Trophoblast cell (in vitro differentiated cells and primary cell): ENCODE measurements at places on chromosomes 12 and 14.

DNA sequence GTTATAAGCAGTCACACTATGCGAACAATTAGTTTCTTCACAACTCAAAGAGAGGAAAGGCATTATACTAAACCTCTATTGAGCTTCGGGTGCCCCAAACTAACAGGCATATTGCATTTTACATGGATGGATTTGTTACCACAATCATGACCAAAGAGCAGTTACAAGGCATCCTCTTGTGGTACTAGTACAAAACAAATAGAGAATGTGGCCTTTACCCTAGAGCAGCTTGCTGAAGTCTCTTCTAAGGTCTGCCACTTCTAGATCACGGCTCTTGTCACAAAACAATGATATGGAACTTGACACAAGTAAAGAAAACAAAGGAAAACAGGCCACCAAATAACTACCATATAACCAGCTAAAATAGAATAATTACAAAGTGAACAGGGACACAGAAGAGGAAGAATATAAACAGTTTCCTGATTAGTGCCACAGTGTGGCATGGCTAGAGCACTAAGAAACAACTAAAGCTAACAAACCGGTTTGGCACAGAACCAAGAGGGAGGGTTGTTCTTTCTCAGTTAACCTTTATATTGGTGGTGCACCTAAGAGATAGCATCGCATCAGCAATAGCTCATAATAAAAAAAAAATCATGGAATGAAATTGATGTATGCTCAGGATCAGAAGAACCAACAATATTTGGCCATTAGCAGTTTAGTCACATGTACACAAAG, 209.7 kb upstream of the ATP2B1 start:
- peak; percentile 26 for DNase-seq

GRCh38 chr14:52365071-52365470, 51.0 kb downstream of the PTGER2 start:
- no peak for DNase-seq

- no peak for DNase-seq
Observed at GRCh38 chr12:58932806-58933681, 12.7 kb upstream of the LRIG3 start.

GRCh38 chr14:24960816-24961215, 89.1 kb downstream of the STXBP6 start:
- DNase-seq, result no peak

GRCh38 chr12:1630133-1630826, 1.2 kb downstream of the WNT5B start:
- DNase-seq, result peak; percentile 28

- DNase-seq, result no peak
Observed at GRCh38 chr14:105138551-105139111, 29.9 kb downstream of the JAG2 start.

DNA sequence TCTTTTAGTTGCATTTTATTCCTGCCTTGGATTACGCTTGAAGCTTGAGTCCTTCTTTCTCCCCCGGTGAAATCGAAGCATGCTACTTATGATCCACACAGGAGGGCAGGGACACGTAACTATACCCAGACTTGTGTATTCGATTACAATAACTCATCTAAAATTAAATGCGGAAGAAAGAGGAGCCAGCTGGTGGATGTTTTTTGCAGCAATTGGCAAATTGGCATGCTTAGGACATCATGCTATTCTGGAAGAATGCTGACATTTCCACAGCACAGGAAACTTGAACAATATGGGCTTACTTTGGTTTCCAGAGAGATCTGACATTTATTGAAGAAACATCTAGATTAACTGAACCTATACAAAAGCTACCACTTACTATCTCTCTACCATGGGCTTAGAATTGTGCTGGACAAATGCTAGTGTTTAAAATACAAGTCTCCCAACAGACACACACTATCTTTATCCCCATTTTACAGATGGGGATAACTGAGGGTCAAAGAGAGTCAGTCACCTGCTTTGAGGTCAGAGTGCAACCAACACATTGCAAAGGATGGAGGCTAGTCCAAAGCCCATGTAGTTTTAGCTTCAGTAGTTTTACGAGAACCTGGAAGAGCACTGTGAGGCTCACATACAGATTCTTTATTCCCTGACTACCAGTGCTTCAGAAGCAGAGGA, 36.3 kb downstream of the LGMN start:
- DNase-seq, result no peak

- DNase-seq, result peak; percentile 64
Observed at GRCh38 chr12:5022465-5023061, 21.1 kb upstream of the KCNA5 start.

DNA sequence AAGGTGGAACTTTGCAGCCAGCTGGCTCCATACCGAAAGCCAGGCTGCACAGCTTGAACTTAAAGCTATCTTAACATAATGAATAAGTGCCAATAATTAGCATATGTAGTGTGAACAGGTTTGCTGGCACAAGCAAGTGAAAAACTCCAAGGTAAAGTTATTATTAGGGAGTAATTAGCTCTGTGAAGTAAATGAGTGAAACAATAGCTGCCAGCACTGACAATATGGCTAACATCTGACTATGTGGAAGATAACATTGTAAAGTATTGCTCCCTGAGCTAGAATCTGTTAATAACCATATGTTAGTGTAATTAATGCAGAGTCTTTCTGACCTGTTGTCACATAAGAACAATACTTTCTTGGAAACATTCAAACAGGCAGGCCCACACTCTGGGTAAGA, 246.4 kb downstream of the SOX5 start:
- no peak for DNase-seq

DNA sequence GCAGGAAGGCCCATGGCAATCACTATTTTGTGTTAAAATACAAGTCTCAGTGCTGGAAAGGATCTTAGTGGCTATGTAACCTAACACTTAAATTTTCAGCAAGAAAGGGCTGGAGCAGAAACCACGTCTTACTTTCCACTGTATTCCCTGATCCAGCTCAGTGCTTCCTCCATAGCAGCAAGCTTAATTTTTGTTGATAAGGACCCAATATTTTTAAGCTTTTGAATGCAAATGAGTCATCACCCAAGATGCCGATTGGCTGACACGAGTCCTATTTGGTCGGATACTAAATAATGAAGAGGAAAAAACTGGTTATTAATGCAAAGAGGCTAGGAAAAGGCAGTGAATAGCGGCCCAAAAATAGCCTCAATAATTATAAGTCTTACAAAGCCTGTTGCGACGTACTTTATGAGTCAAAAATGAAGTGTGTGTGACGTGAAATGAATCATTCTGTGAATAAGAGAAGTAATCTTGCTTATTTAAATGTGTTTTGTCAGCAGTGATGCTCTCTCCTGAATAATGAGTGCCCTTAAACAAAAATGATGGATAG, 46.9 kb upstream of the IGF1 start:
- DNase-seq, result no peak

DNA sequence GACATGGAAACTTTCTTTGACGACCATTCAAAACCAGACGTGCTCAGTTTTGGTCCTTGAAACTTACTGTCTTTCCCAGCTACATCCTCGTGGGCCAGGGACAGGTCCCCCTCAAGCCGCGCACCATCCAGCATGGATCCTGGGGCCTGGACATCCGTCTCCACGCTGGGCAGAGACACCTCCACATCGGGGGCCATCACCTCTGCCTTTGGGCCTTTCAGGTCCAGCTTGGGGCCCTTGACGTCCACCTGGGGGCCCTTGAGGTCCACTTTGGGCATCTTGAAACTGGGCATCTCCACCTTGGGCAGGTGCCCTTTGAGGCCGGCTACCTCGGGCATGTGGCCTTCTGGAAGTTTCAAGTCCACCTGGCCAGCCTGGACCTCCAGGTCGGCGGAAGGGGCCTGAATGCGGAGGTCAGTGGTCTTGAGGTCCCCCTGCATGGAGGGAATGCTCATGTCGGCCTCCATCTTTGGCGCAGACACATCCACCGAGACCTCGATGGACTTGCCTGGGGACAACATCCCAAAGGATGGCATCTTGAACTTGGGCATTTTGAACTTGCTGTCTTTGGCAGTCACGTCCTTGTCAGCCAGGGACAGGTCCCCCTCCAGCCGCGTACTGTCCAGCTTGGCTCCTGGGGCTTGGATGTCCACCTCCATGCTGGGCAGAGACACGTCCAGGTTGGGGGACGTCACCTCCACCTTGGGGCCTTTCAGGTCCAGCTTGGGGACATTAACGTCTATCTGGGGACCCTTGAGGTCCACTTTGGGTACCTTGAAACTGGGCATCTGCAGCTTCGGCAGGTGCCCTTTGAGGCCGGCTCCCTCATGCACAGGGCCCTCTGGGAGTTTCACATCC, 17.1 kb downstream of the PLD4 start:
- DNase-seq, result no peak

DNA sequence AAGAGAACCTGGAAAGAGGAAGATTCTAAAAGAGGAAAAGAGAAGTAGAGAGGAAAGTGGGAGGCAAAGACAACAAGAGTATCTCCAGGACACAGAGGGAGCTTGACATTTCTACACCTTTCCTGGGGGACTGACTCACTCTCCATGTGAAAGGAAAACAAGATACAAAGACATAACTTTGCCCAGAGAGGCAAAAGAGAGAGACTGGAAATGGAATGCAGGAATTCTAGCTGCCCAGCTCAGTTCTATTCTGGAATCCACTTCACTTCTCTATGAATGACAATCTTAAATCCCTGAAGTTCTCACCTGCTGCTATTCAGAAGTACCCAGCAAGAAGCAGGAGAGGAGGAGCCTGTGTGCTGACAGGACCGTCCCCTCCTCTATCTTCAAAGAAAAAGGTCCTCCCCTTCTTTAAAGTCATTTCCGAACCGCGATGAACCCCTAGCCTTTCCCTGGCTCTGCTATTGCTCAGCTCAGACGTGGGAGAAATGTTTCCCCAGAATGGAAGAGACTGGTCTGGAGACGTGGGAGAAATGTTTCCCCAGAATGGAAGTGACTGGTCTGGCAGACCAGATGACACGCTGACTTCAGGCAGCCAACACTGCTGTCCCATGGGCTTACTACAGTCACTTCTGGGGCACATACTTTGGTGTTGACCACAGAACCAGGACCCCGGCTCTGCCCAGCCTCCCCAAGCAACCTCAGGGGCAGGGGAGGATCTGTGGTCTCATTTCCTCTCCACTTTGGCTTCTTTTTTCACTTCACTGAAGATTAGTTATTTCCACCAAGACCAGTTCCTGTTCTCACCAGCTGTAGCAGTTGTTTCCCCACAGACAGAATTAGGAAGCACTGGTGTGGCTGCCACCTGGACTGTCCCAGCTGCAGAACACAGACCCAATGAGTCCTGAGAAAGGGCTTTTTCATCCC, 8.3 kb downstream of the FMNL3 start:
- DNase-seq, result peak; percentile 82

- no peak for DNase-seq
Observed at GRCh38 chr14:70283156-70283555, 76.3 kb downstream of the COX16 start.

DNA sequence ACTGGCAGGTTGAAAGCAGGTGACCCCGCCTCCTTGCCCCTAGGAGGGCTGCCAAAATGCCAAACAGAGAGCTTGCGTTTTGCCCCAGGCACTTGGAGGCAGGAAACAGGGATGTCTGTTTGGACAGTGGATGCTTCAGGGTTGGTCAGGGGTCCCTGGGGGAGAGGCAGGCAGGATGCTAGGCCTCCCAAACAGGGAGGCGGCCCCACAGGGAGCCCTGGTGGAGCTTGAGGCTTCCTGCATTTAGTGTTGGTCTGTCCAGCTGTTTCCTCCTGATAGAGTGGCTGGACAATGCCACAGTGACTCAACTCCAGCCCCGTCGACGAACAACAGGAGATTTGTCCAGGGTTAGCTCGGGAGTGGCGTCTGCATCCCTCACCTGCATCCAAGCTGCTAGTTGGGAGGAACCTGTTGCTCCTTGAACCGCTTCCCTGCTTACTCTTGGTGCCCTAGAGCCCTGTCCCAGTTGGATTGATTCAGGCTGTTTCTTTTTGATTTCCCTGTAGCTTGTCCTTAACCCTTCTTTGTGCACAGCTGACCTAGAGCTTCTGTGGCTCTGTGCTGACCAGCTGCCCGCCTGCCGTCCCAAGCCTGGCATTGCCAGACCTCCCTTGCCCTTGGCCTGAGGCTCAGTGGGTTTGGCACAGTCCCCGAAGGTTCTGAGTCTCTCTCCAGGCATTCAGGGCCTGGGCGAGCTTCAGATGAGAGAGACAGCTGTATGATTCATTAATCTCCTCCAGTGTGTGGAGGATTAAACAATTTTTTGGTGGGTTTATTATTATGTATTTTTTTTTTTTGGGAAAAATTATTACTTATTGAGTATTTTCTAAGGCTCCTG, 45.9 kb downstream of the TSPAN9 start:
- DNase-seq, result no peak

DNA sequence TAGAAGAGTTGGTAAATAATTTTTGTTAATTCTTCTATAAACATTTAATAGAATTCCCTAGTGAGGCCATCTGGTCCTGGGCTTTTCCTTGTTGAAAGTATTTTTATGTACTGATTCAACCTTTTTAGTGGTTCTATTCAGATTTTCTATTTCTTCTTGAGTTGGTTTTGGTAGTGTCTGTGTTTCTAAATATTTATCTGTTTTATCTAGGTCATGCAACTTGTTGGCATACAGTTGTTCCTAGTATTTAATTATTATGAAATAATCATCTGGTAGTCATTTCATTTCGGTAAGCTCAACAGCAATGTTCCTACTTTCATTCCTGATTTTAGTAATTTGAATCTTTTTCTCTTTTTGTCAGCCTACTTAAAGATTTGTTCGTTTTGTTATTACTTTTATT, 234.1 kb upstream of the GARIN2 start:
- no peak for DNase-seq

GRCh38 chr14:52352061-52352491, 38.0 kb downstream of the PTGER2 start:
- no peak for DNase-seq

GRCh38 chr12:130097342-130097741, 64.9 kb upstream of the FZD10 start:
- DNase-seq, result no peak

DNA sequence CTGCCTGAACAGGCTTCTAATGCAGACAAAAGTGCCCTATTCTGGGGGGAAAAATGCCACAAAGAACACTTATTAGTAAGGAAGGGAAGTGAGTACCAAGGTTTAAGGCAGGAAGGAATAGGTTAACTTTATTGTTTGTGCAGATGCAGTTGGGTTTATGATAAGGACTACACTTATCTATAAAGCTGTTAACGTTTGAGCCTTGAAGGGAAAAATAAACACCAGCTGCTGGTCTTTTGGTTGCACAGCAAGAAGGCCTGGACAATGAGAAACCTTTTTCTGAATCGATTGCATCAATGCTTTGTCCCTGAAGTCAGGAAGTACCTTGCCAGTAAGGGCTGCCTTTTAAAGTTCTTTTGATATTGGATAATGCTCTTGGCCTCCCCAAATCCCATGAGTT, 407.8 kb downstream of the ATP23 start:
- DNase-seq, result no peak

- no peak for DNase-seq
Observed at GRCh38 chr12:130382818-130383217, 45.1 kb downstream of the PIWIL1 start.
